BE2C (cell line): ENCODE measurements at places on chromosomes 13 and 19.

GRCh38 chr19:8609279-8610040, 1.1 kb downstream of the ADAMTS10 start:
- no peak for DNase-seq

- no peak for DNase-seq
Measured at GRCh38 chr13:76921516-76921915, 26.8 kb upstream of the ACOD1 start.

DNA sequence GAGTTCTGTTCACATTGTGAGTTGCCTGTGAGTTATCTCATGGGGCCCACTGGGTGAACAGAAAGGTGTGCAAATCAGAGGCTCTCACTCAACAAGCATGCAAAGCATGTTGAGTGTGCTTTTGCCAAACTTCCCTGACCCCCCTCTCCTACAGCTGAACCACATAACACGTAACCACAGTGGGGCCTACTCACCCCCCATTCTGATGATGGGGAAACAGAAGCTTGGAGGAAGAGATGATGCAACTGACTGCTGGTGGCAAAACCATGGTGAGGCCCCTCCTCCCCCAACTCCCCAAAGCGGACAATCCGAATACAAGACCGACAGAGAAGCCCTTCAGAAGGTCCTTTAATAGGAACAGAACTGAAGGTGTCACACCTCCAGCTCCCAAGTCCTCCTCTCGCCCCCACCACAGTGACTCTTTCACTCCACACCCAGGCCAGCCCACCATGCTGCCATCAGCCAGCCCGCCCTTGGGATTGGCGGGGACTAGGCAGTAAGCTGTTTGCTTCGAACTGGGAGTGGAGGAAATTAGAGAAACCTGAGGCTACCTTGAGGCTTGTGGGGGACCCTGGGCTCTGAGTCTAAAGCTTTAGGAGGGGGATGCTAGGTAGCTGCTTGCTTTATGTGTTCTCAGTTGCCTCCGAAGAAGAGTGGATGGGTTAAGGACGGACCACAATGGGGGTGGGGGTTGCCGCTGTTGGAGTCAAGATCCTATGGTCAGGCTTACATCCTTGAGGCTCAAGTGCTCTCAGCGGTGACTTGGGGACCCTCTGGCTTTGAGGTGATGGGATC, 3.8 kb downstream of the ZNF784 start:
- no peak for DNase-seq

- DNase-seq = no peak
Measured at GRCh38 chr13:25231517-25231916, 55.8 kb downstream of the MTMR6 start.

- no peak for DNase-seq
Measured at GRCh38 chr19:49688531-49689132, 762 bp upstream of the ADM5 start.

DNA sequence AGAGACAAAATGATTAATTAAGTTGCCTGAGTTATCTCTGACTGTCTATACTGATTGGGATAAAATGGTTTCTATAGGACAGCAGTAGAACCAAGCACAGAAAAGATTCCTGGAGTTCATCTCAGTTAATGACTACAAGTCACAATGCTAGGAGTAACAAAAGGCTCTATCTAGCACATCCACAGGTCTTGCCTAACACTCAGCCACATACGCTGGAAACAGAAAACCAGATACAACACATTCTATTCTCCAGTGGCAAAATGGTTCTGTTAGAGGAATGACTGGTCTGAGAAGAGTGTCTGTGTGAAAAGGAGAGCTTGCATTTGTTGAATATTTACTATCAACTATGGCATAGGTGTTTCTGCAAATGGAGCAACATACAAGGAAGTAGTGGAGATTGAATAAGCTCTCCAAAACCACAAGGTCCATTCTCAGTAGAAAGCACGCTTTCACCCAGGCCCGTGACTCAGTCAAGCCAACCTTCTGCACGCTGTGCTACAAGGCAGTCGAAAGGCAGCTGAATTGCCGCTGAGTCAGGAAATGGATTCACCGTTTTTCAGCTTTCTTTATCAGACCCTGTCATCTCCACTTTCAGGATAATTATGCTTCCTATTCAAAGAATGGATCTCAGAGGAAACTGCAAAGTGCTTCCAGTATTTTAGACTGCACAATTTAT, 761.5 kb downstream of the EFNB2 start:
- DNase-seq = peak; percentile 43

DNA sequence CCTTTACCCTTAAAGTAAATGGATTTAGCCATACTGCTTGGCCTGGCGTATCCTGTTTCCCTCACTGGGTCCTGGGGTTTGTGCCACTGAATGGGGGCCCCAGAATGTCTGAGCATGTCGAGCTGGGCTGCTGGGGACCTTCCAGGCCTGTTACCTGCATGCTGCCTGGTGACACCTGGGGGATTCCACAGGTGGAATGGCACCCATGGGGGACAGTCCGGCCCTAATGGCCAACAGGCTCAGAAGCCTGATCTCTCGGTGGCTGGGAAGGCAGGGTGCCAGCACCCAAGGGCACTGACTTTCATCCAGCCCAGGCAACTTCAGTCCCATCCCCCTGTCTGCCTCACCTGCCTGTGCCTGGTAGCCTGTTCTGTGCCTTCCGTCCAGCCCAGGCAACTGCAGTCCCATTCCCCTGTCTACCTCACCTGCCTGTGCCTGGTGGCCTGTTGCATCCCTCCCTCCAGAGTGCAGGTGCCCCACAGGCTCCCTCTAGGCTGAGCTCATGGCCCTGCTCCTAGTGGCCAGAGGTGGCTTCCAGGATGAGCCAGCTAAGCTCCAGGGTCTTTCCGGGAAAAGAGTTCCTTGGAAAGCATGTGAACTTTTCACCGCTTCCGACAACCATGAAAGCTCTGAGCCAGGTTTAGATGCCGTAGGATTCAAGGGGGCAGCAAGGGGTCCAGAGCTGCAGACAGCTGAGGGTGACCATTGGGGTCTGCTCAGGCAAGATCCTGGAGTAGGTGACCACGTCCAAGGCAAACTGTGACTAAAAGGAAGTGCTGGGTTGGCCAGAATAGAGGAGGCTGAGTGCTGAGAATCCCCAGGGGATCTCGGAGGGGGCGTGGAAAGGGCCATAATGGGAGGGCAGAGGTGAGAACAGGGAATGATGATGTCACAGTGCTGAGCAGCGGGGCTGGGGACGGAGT, 30.3 kb upstream of the ZNF492 start:
- DNase-seq = no peak

DNA sequence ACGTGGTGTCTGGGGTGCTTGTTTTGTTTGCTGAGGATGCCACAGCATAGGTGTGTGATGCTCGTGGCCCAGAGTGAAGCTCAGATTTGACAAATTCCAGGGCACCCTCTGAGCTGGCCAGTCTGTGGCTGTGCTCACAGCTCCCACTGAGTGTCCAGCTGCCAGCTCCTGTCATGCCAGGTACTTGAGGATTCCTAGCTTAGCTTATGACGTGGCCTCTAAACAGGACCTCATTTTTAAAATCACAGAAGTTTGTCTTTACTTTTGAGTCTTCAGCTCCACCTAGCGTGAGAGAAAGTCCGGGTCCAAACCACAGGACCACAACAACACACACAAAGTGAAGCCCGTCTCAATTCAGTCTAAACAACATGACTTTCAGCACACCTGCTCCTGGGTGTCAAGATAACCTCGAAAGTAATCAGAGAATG, 117.3 kb downstream of the RAB20 start:
- no peak for DNase-seq

DNA sequence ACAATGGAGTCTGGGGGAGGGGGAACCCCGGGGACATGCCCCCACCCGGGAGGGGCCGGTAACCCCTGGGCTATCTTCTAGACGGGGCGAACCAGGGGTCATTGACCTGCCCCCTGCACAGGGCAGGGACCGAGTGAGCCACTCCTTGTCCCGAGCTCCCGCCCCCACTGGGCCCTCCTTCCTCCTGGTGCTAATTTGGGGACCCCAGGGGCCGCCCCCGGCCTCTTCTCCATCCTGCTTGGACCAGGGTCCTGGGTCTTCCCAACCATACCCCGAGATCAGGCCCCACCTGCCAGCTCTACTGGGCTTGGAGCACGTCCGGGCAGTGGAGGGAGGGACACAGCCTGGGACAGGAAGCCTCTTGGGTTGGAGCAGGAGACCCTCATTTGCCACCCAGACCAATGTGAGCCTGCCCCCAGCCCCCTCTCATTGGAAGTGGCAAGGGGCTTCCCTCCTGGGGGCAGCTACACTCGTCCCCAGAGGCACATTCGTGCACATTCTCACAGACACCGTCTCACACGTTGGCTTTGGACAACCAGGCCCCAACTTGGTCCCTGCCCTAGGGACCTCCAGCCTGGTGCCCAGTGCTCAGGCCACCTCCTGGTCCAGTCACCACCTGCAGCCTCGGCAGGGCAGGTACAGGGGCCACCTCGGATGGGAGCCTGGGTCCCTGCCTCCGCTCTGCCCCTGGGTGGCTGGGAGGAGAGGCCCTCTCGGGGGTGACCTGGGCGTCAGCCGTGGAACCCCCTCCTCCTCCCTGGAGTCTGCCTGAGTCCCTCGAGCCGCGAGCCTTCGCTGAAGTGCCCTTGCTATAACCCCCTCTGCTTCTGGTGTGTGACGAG, 3.3 kb upstream of the MISP start:
- no peak for DNase-seq

GRCh38 chr13:98237331-98237730, 60.3 kb upstream of the RNF113B start:
- DNase-seq = no peak

GRCh38 chr13:107881362-107881761, 334.0 kb downstream of the LIG4 start:
- DNase-seq = no peak

DNA sequence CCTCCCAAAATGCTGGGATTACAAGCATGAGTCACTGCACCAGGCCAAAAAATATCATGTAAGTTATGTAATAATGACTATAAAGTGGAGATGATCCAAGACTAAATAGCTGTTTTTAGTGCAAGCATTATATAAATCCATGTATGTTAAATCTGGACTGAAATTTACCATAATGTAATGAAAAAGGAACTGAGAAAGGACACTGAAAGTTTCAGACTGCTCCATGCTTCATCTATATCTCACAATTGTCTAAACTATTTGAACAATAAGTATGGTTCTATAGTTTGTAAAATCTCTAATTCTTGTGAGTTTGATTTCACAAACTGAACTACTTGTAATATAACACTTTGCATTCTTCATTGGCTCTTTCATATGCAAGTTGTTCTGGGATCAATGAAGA, 2299.5 kb downstream of the PCDH9 start:
- DNase-seq = no peak

DNA sequence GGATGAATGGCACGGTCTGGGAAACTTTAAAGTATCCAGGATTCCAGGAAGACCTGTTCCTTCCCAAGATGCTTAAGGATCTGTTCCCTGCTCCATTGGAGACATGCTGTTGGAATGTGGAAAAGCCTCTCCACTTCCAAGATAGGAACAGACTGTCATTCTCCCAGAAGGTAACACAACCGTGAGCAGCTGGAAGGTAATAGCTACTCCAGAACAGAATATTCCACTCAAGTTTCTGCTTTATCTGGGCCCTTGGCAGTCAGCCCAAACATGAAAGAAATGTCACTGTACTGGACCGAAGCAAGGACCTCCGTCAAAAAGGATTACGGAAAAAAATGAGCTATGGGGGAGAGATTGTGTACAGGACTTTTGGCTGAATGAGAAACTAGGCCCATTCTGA, 420.9 kb upstream of the NBEA start:
- peak; percentile 28 for DNase-seq

DNA sequence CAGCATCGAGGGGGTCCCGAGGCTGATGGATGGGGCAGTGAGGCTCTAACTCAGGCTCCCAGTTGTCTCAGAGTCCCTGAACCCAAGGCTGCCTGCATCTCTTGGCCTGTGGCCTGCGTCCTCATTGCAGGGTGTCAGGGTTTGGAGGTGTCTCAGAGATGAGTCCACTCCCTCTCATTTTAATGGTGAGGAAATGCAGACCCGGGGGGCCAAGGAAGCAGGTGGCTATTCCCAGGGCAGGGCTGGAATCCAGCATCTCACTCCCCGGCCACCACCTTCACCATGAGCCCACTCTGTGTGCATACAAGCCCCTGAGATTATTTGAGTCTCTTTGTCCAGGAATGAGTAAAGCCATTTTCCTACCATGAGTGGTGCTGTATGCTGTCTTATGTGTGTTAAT, 21.4 kb downstream of the TEX29 start:
- no peak for DNase-seq

GRCh38 chr19:45357445-45357783, 13.0 kb downstream of the ERCC2 start:
- DNase-seq = no peak

GRCh38 chr13:70023516-70023915, 84.1 kb upstream of the ATXN8OS start:
- DNase-seq = no peak

- no peak for DNase-seq
Measured at GRCh38 chr13:32022311-32022710, 9.3 kb upstream of the FRY start.

DNA sequence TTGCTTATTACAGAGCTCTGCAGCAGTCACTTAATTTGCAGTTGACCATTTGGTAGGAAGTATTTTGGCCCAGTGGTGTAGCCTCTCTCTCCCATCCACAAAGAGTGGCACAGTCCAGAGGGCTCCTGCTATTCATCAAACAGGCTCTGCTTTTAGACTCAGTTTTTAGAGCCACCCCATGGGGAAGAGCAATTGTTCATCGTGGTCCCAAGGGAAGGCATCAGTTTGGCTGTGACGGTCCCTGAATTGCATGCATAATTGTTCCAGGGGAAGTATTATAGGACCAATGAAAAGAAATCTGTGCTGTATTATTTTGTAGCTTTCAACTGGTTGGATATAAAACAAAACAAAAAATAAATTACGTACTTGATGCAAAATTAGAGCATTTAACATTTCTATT, 799.0 kb downstream of the DACH1 start:
- no peak for DNase-seq

DNA sequence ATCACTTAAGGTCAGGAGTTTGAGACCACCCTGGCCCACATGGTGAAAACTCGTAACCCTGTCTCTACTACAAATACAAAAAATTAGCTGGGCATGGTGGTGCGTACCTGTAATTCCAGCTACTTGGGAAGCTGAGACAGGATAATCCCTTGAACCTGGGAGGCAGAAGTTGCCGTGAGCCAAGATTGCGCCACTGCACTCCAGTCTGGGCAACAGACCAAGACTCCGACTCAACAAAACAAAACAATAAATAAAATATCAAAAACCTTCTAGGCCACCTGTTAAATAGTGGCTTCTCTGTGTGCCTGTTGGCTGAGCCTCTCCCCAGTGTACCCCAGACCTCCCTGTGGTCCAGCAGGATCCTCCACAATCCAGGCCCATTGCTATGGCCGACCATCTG, 3.3 kb upstream of the PSMD8 start:
- DNase-seq = no peak

GRCh38 chr13:29674532-29674931, 79.0 kb upstream of the SLC7A1 start:
- DNase-seq = no peak

DNA sequence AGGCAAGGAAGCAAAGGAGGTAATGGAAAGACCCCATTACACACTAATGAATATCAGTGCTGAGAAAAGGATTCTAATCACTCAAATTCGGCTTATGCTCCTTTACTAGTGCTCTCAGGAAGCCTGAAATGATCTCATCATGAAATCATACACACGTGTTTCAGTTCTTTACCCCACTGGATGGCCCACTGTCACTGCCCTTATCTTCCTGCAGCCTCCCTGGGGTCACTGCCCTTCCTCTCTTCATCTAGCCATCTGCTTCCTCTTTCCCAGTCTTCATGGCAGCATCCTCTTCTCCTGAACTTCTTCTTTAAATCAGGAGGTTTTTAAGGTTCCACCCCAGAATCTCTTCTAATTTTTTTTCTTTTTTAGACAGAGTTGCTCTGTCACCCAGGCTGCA, 27.9 kb upstream of the EEF1AKMT1 start:
- DNase-seq = no peak

- DNase-seq = no peak
Measured at GRCh38 chr19:29248332-29248844, 35.4 kb upstream of the UQCRFS1 start.
